ENCODE measurements at places on chromosomes 1 and 21.

- no peak for DNase-seq
Observed at GRCh38 chr1:2532485-2533160, 2.6 kb upstream of the HES5 start.

DNA sequence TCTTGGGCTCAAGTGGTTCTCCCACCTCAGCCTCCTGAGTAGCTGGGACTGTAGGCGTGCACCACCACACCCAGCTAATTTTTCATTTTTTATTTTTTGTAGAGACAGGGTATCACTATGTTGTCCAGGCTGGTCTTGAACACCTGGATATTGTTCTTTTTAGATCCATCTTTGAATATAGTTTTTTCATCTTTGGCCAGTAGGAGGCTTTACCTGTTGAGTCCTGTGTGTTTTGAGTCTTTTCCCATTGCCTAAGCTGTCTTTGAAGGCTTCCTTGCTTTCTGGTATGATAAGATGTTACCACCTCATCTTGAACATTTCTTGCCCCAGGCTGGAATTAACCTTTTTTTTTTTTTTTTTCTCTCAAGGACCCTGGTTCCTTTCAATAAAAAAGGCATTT lies 387.8 kb upstream of the RUNX1 start:
- DNase-seq: no peak

DNA sequence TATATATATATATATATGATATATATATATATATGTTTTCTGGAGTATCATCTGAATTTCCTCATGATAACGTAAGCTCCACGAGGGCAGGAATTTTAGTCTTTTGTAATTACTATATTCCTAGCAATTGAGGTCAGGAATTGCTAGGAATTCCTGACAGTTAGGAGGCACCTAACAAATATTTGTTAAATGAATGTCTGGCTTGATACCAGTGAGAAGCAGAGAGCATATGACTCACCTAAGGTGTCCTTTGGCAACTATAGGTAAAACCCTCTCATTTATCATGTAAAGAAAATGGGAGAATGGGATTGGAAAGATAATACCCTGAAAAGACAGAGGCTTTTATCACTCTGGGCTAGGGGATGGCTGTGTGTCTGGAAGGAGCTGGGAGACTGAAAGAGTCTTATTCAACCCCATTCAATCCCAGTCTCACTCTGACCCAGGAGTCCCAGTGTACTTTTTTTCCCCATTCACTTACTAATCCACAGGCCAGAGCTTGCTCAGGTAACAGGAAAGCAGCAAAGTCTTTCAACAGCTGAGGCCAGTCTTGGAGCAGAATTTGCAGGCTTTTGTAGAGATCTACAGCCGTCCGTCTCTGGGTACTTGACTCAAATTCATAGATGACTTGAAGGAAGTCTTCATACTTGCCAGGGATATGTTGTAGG lies 71.2 kb downstream of the DAP3 start:
- no peak for DNase-seq

- no peak for DNase-seq
Observed at GRCh38 chr21:32544697-32545096, 40.6 kb downstream of the TCP10L start.

- no peak for DNase-seq
Observed at GRCh38 chr1:78577257-78578100, 42.8 kb upstream of the IFI44L start.

DNA sequence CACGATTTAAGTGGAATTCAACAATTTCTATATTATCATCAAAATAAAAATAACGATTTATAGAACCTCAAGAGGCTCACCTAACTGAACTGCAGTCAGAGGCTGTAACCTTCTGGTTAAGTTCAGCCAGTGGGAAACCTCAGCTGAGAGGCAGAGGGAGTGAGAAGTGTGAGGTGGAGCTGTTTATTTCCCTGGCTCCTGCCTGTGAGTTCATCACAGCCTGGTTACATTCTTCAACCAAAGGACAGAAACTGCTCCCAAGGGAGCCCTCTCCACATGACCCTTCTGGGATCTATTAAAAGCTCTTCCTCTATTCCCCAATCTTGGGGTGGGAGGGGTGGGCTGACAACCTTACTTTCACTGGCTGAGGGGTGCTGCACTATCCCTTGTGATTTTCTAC lies 22.2 kb downstream of the DYNLT5 start:
- no peak for DNase-seq
